COLO829 (cell line): ENCODE measurements at places on chromosomes 4 and X.

GRCh38 chr4:17688011-17688441 is 73.6 kb downstream of the MED28 start:
- peak; percentile 62 for DNase-seq

GRCh38 chr4:156981262-156981769 is 9.7 kb upstream of the PDGFC start:
- DNase-seq: no peak

GRCh38 chr4:93645120-93645519 is 183.4 kb upstream of the ATOH1 start:
- DNase-seq: no peak

- DNase-seq: peak; percentile 76
Observed at GRCh38 chr4:4260185-4260751, 12.2 kb upstream of the TMEM128 start.

DNA sequence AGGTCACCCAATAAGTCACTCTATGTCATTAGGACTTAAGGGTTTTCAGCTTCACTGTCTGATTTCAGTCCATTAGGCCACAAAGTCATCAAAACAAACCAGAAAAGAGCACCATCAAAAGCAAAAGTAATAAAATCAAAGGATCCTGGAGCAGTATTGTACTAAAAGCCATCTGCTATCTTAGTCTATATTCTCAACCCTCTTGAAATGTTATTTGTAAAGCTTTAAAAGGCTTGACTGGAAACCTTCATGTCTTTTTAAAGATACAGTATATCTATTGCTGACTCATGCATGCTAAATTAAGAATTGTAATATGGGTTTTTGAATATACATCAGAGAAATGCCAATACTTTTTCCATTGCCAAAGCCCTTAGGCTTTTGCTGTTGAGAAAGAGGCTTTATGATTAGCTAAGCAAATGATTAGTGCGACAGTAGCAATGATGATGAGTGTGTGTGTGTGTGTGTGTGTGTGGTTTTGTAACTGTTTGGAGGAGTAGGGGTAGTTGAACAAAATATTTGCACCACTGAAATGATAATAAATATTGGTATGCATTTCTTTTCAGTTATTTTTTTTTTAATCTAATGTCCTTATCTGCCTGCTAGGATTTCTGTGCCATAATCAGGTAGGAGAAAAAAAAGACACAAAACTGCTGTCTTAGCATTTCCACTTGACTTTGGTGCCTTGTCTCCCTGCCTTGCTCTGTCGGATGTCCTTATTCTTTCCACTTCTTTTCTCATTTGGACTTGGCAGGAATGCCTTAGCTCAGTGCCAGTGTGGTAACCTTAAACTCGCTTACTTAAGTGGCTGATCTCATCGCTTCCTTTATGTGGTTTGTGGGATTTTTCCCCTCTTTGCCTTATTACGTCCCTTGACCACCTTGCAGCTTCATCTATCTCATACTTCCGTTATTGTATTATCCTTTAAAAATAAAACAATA is 119.7 kb downstream of the PCDH7 start:
- no peak for DNase-seq

DNA sequence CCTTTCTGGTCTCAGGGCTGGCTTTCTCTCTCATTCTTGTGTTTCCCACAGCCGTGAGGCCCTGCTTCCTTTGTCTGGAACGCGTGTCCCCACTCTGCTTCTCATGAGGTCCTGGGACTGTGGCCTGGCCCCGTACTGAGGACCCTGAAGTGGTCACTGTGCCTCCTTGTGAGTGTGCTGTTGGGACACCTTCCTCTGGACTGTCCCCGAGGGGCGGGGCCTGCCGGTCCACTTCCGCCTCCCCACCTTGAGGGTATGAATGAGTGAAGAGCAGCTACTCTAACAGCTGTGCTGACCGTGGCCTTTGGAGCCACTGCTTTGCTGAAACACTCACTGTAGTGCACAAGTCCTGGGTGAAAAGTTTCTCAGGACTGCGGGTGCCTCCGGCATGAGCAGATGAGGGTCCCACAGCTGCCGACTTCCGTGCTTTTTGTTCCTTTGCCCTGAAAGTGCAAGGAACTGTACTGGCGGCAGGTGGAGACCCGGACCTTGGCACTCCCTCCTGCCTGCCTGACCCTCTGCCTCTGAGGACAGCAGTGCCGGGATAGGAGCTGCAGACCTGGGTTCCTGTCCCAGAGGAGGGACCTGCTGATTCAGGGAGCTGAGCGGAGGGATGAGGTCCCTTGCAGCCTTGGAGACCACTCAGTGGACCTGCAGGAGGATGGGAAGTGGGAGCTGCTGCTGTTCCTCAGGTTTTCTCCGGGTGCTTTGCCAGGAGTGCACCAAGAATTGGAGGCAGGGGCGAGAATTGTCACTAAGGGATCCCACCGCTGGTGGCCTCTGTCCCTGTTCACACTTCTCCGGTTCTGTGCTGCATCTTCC is 38.0 kb downstream of the HTT-AS start:
- DNase-seq: no peak

DNA sequence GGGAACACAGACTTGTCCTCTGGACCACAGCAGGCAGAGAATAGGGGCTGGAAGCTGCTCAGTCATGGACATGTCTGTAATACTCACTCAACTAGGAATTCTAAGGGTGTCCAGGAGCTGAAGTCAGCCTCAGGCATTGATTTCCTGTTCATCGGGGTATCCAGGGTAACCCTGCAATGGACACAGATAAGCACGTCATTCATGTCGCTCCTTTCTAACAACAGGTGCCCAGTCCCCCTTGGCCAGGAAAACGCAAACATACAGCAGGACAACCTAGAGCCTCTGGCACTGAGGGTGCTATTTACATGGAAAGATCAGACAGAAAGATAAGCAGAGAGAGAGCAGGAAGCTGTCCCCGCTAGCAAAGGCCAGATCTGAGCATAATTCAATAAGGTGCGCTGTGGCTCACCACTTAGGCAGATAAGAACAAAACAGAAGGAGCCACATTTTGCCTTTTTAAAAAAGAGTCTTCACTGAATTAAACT is 21.3 kb downstream of the QDPR start:
- DNase-seq: no peak
